Brain (organoid and tissue), 16 donors: ENCODE measurements at places on chromosomes 5 and 9.
A peak's percentile ranks its signal among the peaks of the same experiment; 100 is the strongest.

GRCh38 chr9:121156263-121156731 is 45.4 kb downstream of the RAB14 start:
- DNase-seq = no peak

GRCh38 chr5:121758615-121759014 is 93.1 kb upstream of the FTMT start:
- DNase-seq = no peak

DNA sequence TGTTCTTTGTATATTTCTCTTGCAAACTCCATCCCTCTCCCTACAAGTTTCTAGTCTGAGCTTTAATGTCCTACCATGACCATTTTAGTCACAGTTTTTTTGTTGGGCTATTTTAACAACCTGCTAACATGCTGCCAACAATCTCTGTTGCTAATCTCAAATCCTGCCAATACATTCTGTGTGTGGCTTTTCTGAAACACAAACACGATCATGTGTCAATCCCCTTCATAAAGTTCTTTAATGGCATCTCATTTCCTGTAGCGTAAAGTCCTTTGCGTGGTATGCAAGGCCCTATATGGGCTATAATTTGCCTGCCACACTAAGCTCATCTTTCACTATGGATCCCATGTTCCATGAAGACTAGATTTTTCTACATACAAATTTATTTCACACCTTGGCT is 180.6 kb downstream of the CWC27 start:
- DNase-seq = peak; percentile 43

DNA sequence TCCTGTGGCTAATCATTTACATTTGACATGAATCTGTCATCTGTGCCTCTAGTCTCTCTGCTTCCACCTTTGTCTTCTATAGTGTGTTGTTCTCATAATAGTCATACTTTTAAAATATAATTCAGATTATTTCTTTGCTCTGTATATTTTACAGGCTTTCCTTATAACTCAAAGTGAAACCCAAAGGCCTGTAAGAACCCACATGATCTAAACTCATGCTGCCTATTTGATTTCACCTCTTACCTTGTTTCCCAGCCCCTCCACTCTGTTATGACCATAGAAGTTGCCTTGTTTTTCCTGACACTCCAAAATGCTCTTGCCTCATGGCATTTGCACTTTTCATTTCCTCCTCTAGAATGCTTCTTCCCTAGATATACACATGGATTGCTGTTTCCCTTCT is 74.2 kb downstream of the COMMD10 start:
- DNase-seq = no peak

DNA sequence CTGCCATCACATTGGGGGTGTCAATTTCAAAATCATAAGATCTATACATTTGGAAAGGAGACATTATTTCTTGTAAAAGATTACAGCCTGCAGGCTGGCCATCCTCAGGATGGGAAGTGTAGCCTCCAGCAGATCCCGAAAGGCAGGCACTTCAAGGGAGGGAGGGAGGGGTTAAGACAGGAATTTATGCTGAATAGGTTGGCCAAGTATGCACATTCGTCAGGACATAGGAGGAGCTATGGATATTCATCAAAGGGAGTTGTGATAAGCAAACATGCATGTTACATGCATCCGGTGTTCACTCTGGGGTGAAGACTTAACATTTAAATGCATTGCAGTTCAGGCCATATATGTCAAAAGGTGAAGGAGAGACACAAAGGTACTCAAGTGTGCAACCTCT is 119.4 kb downstream of the CEP120 start:
- no peak for DNase-seq

GRCh38 chr5:59554501-59554900 is 339.0 kb downstream of the PDE4D start:
- no peak for DNase-seq

DNA sequence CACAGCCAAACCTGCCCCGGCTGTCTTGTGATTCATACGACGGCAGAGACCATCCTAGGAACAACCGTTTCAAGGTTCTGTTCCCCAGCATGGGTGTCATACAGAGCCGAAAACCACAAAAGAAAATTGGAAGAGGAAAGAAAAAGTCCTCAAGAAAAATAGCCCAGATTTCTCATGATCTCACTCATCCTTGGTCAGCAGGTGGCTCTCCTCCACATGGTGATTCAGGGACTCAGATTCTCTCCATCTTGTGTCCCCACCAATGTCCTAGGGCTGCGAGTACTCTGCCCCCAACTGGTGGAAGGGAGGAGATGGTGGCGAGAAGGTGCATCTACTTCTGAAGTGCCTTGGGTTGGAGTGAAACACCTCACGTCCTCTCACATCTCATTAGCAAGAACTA is 25.6 kb downstream of the PDZD2 start:
- no peak for DNase-seq

DNA sequence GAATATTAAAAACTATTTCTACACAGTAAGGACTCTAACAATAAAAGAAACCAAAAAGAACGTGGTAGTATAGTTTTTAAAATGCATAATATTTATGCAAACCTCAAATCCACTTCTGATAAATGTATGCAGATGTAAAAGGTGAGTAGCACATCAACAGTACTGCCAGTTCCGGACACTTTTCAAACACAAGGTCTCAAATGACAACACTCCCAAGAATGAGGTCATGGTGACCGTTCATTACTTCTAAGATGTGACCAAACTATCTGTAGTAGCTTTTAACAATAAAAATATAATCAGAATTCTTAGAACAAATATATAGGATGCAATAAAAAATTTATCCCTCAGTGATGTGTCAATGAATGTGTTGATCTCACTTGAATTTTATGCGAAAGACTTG is 238.7 kb upstream of the NREP start:
- no peak for DNase-seq

DNA sequence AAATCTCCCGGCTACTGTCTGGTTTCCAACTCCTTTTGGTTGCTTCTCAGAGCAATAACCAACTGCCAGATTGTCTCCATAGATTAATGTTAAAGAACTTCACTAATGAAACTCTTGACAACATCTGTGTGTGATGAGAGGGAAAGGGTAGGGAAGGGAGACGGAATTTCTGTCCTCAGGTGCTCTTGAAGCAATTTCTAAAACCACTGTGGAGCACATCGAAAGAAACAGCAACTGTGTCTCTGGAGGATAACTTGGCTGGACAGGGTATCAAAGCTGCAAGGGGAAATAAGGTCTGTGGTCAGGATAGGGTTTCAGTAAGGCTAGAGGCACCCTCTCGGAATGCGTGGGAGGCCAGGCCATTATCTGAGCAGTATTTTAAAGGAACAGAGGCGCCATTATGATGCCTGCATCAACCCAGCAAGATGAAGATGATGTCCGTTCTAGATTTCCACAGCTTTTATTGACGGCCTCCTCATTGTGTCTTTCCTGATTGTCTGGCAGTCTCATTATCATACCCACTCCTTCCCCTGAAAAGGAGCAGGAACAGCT is 76.6 kb downstream of the RORB start:
- no peak for DNase-seq

DNA sequence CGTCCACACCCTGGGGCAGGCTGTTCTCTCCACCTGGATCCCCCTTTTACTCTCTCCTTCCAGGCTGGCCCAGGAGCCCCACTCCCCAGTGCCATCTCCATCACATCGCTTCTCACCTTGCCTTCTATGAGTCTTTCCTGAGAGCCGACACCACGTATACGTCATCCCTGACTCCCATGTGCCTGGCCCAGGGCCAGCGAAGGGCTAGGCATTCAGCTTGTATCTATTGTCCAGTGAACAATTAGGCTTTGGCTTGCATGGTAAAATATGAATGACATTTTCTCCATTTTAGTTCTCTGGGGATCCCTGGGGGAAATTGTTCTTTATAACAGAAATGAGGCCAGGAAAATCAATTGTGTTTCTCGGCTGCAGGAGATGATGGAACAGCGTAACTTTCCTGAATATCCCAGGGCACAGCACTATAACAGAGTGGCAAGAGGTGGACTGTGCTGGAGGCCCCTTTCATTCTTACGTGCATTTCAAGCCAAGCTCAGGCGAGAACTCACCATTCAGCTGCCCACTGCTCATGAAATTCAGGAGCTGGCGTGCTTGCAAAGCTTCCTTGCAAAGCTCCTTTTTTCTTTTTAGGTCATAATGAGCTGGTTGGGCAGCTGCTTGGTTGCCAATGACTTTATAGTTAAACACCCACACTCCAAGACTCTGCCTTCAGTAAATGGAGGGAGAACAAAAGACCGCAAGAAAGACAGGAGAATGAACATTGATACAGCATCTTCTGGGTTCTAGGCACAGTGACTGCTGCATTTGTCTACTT is 37.7 kb downstream of the NSG2 start:
- peak; percentile 66 for DNase-seq

GRCh38 chr9:80538976-80539375 is 967.2 kb downstream of the TLE4 start:
- no peak for DNase-seq

GRCh38 chr5:119582987-119583386 is 46.4 kb upstream of the FAM170A start:
- no peak for DNase-seq

- no peak for DNase-seq
These were observed 44.9 kb upstream of the MYO10 start for GRCh38 chr5:16980983-16981382.

DNA sequence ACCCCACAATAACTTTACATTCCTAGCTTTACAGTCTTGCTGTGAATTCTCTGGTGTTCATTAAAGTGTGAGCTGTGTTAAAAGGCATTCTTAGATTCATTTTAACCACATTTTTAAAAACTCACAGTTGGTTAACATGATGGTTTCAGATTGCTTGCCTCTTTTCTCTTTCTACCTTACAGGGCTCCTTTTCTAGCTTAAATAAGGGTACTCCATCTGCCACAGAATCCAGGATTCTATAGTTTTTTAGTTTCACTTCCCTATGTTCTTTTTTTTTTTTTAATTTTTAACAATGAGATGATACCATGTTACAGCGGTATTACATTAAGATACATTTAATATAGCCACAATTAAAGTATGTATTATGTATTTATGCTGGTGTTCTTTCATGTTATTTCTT is 3.9 kb upstream of the FBXO4 start:
- DNase-seq = no peak

DNA sequence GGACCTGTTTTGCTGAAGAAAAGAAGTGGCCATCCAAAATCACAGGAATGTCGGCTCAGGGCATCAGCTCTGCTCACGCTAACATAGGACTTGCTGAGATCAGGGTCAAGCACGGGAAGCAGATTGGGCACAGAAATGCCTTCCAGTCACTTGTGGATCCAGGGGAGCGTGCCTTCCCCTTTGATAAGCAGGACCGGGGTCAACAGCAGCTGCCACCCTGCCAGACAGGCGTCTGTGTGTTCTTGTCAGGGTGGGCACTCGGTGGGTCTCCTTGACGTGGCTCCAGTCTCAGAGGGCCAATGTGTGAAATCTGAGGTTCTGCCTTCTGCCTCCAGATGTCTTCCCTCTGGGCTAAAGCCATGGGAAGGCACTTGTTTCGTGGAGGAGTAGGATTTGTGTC is 313.7 kb upstream of the IRX4 start:
- DNase-seq = no peak

DNA sequence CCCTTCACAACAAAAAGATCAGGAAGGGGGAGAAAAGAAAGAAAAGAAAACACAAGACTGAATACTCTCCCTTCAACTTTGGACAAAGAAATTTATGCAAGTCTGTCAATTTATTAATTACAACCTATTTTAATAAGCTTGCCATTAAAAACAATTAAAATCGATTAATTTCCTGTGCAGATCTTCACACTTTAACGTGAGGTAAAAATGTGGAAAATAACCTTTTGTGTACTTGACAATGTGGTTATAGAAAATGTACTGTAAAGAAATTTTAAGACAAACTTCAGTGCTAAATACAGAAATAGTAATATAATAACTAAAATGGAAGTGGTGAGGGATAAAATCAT is 2.7 kb upstream of the MLLT3 start:
- DNase-seq = no peak

DNA sequence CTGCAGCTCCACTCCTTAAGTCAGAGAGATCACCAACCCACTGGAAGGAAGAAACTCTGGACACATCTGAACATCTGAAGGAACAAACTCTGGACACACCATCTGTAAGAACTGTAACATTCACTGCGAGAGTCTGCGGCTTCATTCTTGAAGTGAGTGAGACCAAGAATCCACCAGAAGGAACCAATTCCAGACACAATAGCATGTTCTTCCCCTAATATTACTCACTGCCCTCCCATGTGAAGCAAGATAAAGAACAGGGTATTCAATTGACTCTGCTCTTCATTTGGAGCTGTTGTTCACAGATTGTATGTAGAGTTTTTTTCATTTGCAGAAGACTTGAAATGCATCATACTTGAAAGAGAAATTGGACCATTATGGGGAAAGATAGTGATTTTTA is 10.8 kb downstream of the SAXO1 start:
- no peak for DNase-seq

- DNase-seq = no peak
These were observed 7.7 kb downstream of the FREM1 start for GRCh38 chr9:14902561-14902960.

GRCh38 chr5:127967983-127968592 is 115.5 kb upstream of the SLC12A2 start:
- DNase-seq = no peak

DNA sequence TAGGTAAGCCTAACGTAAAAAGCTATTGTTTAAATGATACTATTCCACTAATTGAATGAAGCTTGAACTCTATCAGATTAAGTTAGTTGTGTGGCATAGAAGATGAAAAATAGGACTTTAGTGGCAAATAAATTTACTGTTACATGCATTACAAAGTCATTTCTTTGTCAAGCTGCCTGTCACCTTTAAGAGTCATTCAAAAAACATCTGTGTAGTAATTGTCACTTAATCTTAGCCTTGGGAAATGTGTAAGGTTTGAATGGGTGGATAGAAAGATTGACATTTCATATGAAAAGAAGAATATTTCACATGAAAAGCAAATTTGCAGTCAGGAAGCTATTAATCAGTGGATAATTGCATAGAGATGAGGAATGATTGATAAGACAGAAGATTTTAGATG is 473.5 kb downstream of the DNAH5 start:
- DNase-seq = no peak

DNA sequence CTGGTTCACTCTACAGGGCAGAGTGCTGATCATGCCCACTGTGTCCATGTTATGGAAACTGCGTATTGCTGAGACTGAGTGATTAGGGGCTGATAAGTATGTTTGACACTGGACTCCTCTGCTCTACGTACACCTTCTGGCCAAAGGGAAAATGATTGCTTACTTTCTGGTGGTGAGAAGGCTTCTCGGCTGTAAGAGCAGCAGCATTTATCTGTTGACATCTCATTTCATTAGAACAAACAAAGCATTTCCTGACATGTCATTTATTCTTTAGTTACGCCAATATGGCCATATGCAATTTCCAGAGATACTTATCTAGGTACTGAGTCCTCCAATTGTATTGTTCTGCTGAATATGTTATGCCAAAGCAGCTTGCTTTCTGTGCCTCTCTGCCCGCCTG is 5.6 kb downstream of the FAXDC2 start:
- no peak for DNase-seq
